Activated CD4-positive, alpha-beta T cell treated with anti-CD3 and anti-CD28 coated beads for 24 hours (primary cell): ENCODE measurements at places on chromosomes 6 and 20.

- no peak for DNase-seq
Observed at GRCh38 chr6:3961581-3962215, 112.5 kb downstream of the FAM50B start.

- no peak for DNase-seq
Observed at GRCh38 chr20:17381724-17382123, 149.5 kb downstream of the BFSP1 start.

DNA sequence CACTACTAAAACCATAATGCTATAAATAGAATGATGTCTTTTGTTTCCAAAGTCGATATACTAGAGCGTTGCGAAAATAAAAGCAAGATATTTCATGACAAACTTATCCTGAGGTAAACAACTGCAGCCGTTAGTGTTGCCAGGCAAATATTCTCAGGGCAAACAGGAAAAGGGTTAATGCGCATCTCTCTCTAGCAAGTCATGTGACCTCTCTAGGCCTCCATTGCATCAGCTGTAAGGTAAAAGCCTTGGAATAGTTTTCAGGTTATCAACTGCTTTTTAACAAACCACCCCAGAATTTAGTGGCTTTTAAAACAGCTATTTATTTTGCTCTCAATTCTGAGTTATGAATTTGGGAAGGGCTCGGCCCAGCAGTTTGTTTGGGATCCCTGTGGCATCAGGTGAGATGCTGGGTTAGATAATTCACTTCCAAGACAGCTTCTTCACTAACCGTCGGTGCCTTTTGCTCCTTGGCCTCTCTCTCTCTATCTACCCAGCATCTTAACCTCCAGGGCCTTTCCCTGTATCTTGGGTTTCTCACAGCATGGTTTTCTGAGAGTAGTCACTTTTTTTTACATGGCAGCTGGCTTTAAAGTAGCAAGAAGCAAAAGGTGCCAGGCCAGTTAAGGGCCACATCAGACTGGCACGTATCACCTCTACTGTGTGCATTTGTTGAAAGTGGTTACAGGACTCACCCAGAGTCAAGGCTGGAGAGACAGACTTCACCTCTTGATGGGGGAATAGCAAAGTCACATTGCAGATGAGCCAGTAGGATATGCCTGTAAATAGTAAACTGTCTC lies 39.2 kb upstream of the LTV1 start:
- DNase-seq, result no peak

- no peak for DNase-seq
Observed at GRCh38 chr20:15235471-15236198, 898.2 kb upstream of the FLRT3 start.

GRCh38 chr6:28336284-28337120 lies 554 bp upstream of the ZSCAN31 start:
- DNase-seq, result no peak

- DNase-seq, result no peak
Observed at GRCh38 chr6:115999235-115999634, 61.5 kb downstream of the FRK start.

- DNase-seq, result no peak
Observed at GRCh38 chr20:916825-917224, 691 bp upstream of the ANGPT4 start.

- DNase-seq, result no peak
Observed at GRCh38 chr20:56091628-56092234, 86.4 kb upstream of the CBLN4 start.
